ENCODE measurements at places on chromosomes 5 and 9.

GRCh38 chr5:123476731-123477130, 35.2 kb upstream of the CSNK1G3 start:
- no peak for DNase-seq

GRCh38 chr5:170166101-170166500, 60.4 kb downstream of the FOXI1 start:
- DNase-seq: no peak

- no peak for DNase-seq
These were observed 19.7 kb upstream of the ANKHD1 start for GRCh38 chr5:140381972-140382371.

DNA sequence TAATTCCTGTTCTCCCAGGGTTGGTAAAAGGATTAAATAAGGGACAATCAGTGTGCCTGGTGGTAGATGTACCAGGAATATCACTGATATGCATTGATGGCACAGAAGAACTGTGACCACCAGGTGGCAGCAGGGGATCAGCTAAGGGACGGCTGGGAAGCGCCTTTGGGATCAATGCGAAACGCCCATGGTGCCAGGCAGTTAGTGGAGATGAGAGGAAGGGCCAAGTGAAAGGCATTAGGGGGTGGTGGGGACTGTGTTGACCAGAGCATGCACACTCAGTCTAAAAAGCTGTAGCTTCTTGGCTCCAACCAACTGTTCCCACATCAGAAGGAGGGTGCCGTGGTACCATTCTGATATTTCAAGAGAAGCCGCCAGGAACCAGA, 55.6 kb downstream of the ARHGEF37 start:
- peak; percentile 89 for DNase-seq

DNA sequence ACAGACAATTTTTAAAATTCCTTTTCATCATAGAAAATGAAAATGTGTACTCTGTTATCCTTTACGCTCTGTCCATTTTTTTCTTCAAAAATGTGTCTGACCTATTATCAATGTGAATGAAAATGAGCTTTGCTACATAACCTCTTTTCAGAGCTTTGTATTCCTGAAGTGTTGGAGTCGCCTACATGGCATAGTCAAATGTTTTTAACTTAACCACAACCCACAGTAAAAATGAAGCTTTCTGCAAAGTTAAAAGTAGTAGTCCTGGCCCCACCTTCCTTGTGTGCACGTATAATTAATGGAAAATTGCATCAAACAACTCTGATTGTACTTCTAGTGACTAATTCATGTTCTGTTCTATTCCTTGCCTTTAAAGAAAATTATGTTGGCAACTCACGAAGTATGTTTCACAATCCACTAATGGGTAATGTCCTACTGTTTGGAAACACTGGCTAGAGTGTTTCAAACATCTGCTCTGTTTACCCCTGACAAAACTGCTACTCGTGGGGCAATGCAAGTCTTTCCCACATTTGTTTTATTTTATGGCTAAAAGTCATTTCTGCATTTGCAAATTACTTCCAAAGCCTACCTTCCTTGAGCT, 18.6 kb upstream of the PSAT1 start:
- no peak for DNase-seq

DNA sequence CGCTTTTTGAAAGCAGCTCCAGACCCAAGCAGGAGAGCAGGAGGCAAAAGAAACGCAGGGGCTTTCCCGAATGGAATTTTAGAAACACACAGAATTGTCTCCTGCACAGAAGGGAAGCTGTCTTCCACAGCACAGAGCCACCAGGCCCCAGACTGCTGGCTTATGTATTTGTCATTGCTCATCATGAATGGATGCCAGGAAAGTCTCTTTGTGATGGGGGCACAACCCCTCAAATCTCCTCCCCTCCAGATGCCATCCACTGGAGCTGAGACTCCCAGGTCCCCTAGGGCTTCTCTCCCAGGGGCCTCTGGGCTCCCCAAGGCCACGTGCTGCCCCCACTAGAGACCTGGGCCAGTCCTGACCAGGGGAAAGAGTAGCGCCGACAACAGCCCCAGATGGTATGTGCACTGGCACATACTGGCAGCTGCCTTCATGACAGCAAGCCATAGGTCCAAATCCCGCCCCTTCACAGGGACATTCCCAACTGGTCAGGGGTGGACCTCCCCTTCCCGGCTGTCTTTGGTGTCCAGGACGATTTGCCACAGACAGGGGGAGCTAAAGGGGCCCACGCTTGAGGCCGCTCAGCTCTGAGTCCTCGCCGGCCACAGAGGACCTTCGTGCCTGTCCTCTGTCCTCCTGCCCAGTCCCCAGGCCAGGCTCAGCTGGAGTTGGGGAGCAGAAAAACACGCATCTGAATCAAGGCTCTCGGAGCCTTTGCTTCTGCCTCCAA, 127.8 kb downstream of the KCNIP1 start:
- DNase-seq: no peak

DNA sequence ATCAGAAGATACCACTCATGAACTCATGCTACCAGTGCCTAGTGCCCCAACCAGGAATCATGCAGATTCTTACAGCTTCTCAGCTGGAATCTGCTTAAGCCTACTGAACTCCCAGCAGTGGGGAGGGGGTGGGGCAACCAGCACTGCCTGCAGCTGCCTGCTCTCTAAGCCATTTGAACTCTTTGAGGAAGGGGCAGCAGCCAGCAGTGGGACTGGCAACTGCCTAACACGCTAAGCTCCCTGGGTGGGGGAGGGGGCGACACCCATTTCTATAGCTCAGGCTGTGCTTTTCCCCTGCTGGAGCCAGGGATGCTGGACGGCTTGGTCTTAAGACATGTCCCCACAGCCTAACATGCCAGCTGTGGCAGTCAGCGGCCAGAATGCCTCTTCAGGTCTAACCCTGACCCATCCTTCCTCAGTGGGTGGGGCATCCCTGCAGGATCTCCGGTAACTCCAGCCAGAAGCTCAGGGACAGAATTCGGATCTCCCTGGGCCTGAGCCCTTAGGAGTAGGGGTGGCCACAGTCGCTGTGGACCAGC, 889.7 kb downstream of the CDH9 start:
- no peak for DNase-seq

Measured in tibial nerve (tissue), 4 donors.